ENCODE measurements at places on chromosomes 16 and 17.

DNA sequence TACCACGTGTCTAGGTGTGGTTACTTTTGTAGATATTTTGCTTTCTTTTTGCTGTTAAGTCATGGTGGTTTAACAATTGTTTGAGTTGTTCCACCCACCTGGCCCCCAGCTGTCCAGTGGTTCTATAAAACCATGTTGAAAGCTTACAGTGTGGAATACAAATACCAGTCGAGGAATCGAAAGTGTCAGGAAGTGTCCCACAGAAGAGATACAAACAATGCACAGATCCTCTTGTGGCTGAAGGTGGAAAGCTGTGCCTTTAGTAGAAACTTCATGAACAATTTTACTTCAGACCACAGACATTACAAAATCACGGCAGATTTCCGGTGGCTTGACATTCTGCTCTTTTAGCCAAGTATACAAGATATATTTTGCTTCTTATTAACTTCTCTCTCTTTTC lies 782.4 kb upstream of the SOX9 start:
- DNase-seq = no peak

DNA sequence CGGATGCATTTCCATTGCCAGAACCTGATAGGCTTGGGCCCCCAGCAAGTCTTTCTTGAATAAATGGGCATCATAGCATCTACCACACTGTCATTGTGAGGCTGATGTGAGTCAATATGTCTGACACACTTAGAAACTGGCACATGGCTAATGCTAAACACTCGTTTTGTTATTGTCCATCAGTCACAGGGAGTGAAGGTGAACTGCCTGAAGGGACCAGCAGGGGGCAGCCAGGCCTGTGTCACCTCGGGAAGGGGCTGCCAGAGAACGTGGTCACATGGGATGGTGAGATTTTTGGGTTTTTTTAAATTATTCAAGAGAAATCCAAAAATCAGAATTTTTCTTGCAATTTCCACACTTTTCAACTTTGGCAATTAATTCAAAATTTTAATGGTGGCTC lies 831 bp upstream of the RCVRN start:
- peak; percentile 32 for DNase-seq

- DNase-seq = no peak
These were observed 63.0 kb upstream of the CLEC18A start for GRCh38 chr16:69888005-69888590.

GRCh38 chr17:43979671-43980070 lies 24.8 kb upstream of the NAGS start:
- DNase-seq = no peak

GRCh38 chr17:42288803-42289610 lies 709 bp downstream of the STAT5A start:
- DNase-seq = peak; percentile 84

DNA sequence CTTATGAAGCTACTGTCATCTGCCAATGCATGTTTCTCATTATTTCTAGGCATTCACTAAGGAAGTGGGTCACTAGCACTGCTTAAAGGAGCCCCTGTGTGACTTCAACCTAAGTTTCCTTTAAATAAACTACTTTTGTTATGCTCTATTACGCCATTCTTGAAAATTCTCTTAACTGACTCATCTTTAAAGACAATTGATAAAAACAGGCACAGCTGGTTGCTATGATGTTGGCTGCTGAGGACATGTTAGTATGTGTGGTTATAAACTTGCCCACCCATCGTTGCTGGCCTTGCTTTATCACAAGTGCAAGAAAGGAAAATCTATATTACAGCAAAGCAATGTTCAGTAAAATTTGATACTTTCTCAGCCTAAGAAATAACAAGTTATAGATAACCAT lies 75.8 kb upstream of the CNTNAP4 start:
- no peak for DNase-seq

DNA sequence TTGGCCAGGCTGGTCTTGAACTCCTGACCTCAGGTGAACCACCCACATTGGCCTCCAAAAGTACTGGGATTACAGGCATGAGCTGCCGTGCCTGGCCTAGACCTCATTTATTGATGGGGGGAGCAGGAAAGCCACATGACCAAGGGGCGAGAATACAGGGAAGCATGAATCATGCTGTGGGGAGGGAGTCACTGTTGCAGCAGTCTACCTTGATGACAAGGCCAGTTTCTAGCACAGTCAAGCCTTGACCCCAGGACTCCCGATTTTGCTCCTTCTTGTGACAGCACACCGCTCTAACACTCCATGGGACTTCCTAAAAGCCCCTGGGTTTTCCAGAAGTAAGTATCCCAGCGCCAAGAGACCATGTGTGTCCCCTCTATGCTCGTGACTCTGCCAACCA lies 42.9 kb upstream of the IRF8 start:
- DNase-seq = no peak

- DNase-seq = no peak
These were observed 2.8 kb downstream of the GRB7 start for GRCh38 chr17:39740357-39741111.

GRCh38 chr16:68700831-68701230 lies 36.3 kb upstream of the CDH1 start:
- DNase-seq = no peak

DNA sequence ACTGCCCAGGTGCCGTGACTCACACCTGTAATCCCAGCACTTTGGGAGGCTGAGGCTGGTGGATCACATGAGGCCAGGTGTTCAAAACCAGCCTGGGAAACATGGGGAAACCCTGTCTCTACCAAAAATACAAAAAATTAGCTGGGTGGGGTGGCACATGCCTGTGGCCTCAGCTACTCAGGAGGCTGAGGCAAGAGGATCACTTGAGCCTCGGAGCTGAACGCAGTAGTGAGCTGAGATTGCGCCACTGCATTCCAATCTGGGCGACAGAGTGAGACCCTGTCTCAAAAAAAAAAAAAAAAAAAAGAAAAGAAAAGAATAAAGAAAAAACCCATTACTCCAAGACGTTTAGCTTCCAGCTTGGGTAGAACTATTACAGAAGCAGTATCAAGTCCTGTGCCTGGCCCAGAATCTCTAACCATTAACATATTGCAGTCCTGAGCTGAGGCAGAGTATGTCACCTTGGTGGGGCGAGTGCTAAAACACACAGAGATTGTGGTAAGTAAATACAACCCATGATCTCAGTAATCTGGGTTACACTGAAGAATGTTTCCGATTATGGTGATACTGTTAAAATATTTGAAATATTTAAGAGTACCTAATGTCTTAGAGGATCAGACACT lies 23.2 kb upstream of the CFAP20 start:
- DNase-seq = no peak

DNA sequence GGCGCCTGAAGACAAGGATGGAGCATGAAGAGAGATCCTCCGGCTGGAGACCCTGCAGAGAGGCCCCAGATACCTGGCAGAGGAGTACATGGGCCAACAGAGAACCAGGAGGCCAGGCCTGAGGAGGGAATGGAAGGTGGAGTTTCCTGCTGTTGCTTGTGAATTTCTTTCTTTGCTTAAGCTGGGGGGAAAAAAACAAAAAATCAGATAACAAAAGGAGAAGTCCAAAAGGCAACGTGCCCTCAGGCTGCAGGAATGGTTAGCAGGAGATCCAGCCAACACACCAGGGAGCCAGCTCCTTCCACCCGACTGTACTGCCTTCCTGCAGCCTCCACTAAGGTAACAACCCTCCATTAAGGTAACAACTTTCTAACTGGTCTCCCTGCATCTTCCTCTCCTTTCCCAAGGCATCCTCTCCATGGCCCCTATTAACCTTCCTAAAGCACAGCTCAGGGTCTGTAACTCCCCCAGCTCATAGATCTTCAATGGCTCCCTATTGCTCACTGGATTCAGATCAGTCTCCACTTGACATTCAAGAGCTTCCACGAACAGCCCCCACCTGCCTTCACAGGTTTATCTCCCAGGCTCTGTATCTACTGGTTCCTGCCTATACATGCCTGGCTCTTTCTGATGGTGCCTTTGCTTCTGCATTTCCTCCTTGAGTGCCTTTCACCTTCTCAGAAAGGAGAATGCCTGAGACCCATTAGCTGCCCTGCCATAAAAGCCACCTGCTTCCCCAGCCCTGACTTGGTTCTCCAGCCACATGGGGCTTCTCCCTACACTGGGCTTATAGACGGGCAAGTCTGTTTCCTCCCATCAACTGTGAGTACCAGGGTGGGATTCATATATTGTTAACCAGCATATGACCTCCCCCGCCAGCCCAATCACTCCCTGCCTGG lies 725 bp upstream of the ARL5C start:
- no peak for DNase-seq

DNA sequence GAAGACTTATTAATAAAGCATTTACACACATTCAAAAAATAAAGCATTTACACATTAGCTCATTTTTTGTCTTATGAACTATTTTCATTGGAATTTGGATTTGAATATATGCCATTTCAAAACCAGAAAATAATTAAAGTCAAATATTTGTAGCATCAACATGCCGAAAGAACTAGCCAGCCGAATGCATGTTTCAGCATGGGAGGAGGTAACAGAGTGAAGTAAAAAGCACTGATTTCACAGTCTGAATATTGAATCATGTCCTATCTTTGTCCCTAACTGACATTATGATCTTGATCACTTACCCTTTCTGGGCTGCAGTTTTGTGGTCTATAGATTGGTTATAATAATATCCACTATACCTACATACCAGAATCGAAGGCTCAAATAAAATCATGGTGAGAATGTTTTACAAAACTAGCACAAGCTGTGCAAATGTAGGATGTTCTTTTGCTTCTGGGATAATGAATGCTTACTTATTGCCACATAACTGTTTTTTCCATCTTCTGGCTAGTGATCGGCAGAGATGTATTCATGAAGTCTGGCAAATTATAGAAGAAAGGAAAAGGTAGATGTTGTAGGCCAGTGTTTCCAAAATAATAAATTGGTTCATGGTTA lies 84.7 kb downstream of the TUBD1 start:
- no peak for DNase-seq

DNA sequence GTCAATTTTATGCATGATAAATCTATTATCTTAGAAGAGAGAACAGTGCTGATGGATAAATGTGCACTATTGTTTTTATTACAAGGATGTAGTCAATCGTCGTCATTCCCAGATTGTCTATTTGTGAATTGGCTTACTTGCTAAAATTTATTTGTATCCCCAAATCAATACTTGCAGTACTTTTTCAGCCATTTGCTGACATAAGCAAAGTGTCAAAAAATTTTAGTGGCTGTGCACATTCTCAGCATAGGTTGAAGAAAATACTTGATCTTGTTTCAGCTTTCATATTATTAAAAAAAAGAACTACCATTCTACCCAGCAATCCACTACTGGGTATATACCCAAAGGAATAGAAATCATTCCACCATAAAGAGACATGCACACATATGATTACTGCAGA lies 477.9 kb upstream of the CA10 start:
- no peak for DNase-seq

GRCh38 chr16:77548766-77549165 lies 113.9 kb upstream of the ADAMTS18 start:
- DNase-seq = no peak

DNA sequence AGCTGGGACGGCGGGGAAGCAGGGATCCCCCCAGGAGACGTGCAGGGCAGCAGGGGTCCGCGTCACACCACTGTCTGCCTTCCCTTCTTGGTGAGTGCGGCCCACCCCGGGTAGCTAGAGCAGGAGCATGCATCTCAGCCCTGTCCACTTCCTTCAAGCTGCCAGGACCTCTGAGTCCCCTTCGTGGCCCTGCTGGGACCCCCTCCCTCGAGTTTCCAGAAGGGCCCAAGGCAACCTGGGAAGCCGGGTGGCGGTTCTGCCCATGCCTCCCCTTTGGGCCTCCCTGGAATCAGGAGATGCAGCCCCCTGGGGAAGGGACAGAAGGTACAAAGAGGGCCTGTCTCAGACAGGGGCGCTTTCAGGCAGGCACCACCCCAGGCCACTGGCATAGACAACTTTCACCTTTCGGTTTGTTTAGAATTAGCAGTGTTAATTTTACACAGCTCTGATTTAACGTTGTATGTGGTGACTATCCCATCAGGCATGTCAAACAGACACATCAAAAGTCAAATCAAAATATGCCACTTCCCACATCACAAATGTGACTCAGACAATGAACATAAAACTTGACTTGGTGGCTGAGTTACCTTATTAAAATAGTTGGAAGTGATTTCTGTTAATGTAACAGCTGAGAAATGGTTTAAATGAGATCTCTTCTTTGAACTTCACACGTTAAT lies 94.5 kb upstream of the METRNL start:
- DNase-seq = no peak

DNA sequence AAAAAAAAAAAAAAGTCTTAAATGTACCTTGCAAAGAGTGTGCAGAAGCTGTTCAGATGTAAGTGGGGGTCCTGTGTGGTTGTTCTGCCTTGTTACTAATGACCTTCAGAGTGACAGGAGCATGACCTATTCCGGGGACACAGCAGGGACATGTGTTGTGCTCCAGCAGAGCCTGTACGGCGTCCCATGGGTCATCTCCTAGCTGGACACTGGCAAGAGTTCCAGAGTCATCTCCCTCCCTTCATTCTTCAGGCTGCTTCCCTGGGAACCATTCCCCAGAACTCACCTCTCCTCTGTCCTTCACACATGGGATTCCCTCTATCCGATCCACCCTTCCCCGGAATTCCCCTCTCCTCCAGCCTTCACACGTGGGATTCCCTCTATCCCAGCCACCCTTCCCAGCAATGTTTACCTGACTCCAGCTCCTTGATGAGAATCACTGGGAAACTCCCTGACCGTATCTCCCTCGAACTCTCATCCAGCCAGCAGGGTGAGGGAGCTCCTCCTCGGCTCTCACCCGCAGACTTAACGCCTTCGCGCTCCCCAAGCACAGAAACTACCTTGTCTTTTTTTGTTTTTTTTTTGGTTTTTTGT lies 85.8 kb downstream of the MRM3 start:
- no peak for DNase-seq

GRCh38 chr17:72332367-72332766 lies 211.5 kb downstream of the SOX9 start:
- no peak for DNase-seq

DNA sequence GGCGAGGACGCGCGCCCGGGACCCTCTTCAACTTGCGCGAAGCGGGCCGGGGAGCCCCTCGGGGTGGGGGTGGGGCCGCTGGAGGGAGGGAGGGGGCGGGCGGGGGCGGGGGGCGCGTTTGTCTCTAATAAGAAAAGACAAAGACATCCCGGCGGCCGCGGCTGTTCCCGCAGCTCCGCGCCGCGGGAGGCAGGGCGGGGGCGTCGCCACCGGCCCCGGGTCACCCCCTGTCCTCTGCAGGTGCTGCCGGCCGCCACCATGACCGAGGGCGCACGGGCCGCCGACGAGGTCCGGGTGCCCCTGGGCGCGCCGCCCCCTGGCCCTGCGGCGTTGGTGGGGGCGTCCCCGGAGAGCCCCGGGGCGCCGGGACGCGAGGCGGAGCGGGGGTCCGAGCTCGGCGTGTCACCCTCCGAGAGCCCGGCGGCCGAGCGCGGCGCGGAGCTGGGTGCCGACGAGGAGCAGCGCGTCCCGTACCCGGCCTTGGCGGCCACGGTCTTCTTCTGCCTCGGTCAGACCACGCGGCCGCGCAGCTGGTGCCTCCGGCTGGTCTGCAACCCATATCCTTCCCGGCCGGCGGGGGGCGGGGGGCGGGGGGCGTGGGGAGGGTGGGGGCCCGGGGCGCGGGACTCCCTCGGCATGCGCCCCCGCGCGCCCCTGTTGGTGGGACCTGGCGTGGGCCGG lies 714 bp downstream of the CACNA1H start:
- no peak for DNase-seq

GRCh38 chr17:44333371-44333770 lies 8.7 kb upstream of the SLC25A39 start:
- DNase-seq = no peak

Data from hematopoietic multipotent progenitor cell treated with erythropoietin and hydrocortisone succinate and interleukin-3 and kit ligand, for 8 days (in vitro differentiated cells).